ENCODE measurements at places on chromosomes 7 and 10.

- no peak for DNase-seq
These were observed 15.3 kb downstream of the HNRNPA2B1 start for GRCh38 chr7:26185131-26185843.

GRCh38 chr7:14228341-14228740, 238.9 kb upstream of the ETV1 start:
- DNase-seq, result no peak

DNA sequence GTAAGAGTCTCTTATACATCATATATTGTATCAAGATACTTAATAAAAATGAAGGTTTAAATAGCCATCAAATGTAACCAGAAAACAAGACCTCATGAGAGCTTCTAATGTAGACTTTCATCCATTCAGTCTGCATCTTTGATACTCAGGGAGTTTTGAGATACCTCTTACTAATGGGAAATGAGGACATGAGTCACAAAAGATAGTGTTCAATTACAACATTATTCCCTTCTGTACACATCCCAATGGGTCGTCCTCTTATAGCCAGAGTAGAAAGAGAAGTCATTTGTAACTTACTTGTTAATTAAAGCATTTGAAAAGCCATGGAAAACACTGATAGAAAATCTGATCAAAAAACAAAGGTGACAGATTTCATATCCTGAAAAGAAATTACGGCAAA, 19.4 kb downstream of the SHTN1 start:
- DNase-seq, result no peak

- DNase-seq, result no peak
These were observed 73.4 kb downstream of the ALOX5 start for GRCh38 chr10:45447416-45447815.

DNA sequence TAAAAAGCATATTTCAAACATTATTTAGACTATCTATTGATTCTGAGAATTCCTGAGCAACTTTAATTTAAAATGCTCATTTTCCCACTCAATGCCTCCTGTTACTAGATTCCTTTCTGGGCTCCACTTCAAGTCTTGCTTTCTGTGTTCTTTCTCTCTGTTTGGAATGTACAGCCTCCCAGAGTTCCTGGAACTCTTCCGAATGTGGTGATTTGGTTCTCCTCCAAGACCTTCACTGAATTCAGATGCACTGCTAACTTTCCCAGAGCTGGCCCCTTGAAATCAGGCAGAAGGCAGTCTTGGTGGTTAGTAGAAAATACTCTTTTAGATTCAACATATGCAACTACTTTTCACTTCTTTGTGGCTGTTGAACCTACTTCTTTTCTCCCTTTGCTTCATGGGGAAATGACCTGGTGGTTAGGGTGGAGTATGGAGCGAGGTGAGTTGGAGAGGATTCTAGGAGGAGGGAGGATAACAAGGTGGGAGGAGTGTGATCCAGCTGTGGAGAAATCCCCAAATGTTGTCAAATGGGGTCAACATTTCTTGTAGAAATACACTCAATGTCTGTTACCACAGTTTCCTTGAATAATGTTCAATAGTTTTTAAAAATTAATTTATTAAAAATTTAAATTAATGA, 27.9 kb upstream of the CCDC7 start:
- DNase-seq, result no peak

DNA sequence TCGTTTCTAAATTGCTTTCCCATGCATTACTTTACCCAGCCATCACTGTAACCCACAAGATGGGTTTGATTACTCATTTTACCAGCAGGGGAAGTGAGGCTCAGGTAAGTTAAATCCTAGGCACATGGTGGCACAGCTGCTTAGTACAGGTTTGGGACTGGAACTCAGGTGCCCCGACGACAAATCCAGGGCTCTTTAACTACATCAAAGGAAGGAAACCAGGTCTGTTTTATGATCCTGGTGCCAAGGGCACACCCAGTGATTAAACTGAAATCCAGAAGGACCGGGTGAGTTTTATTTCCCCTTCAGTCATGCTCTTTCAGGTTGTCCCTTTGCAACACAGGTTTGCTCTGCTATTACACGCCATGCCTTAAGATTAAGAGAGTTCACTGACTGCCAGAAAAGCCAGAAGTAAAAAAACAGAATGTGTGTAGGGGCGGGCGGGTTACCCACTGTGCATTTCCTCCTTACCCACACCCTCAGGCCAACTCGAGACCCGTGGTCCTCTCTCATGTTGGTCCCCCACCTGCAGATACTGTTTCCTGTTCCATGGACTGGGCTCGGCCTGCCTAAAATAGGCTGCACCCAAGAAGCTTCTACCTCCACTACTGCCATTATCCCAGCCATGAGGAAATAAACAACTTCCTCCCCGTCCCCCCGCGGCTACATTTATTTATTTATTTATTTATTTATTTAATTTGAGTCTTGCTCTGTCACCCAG, 55.1 kb upstream of the KDM7A start:
- no peak for DNase-seq
